ENCODE measurements at places on chromosomes 4 and X. TPM values are rescaled to one million over a fixed set of nuclear protein-coding genes. Genes with fewer than 3 reads are reported as not detected.

HNRNPH2 gene
- total RNA-seq = 68.6 TPM

GRCh38 chrX:23727206-23727605 lies 15.9 kb downstream of the ACOT9 start:
- DNase-seq = no peak

DNA sequence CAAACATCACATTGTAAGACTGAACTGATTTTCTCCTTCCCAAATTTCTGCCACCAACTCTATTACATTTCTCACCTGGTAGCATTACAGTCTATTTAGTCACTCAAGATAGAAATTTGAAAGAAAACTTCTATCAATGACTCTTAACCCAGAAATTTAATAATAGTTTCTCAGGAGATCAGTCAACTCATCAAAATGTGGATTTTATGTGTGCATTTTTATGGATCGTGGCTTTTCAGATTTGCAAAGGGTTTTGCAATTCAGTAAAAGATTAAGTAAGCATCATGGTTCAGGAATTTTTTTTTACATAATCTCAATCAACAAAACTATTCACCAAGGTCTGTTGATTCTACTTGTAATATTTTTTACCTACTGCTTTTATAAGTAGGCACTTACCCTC lies 111.1 kb downstream of the CFAP299 start:
- DNase-seq = no peak

- no peak for DNase-seq
Measured at GRCh38 chrX:5458300-5458842, 770.3 kb downstream of the NLGN4X start.

- no peak for DNase-seq
Measured at GRCh38 chr4:95548738-95549245, at the start of gene UNC5C. Gene UNC5C, minus strand, starts transcription at chr4:95548973.

- no peak for DNase-seq
Measured at GRCh38 chr4:10639100-10639499, 45.5 kb downstream of the CLNK start.
